ENCODE measurements at places on chromosomes 12 and 14. TPM values are rescaled to one million over a fixed set of nuclear protein-coding genes. Genes with fewer than 3 reads are reported as not detected.

DNA sequence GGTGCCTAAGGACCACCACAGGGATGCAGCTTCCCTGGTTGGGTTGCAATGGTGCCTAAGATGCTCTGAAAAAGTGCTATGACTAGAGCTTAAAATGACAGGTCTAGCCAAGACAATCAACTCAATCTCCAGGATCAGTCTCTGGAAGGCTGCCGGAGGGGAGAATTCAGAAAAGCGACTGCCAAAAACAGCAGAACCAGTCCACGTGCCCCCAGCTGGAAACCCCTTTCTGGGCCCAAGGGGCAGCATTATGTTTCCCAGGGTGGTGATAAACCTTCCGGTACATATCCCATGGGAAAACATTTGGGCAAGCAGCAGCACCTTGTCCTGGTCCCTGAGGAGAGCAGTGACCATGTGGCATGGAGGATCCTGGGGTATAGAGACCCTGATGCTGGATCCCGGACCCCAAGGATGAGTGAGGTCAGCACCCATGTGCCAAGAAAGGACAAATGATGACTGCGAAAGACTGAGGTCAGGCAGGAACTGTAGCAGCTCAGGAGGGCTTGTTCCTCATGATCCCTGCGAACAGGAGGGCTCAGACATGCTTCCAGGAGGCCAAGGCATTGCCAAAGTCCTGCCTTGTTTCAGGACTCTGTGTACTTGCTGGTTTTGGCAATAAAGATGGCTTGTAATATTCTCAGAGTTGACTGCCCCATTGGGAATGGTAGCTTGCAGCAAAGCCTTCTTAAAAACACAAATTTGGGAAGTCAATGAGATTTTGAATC is 49.9 kb upstream of the LTBP2 start:
- DNase-seq: no peak
- no peak overlapping the region for H3K27ac ChIP-seq
- H3K4me1 ChIP-seq: no peaks in the 10 kb centered on the region
- no peak overlapping the region for H3K4me3 ChIP-seq
- H3K36me3 ChIP-seq: no peaks in the 10 kb centered on the region

- H3K27ac ChIP-seq: no peak overlapping the region
- H3K4me1 ChIP-seq: no peaks in the 10 kb centered on the region
- no peaks in the 10 kb centered on the region for H3K36me3 ChIP-seq
- no peak for DNase-seq
- H3K4me3 ChIP-seq: no peak overlapping the region
These were observed 12.8 kb upstream of the RILPL1 start for GRCh38 chr12:123546281-123546680.

Gene CKAP4
- total RNA-seq: 38.0 TPM

Gene OR4E2
- total RNA-seq: not detected

DNA sequence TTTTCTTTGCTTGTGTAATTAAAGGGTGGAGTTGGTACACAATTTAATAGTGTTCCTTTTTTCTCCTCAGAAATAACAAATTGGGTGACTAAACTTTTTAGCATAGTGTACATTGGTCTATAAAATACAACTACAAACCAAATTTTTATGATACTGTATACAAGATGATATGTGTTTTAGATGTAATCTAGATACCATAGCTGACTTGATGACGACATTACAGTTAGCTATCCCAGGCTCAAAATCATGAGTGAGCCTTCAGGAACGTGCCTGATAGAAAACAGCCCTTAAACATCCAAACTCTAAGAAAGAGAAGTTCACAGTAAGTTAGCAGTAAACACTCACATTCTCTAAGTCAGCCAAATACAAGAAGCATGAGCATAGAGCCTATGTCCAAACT is 99.0 kb upstream of the SSTR1 start:
- no peaks in the 10 kb centered on the region for H3K27me3 ChIP-seq
- H3K4me3 ChIP-seq: no peak overlapping the region
- no peak overlapping the region for H3K27ac ChIP-seq

Gene BIN2
- 2.6 TPM for total RNA-seq

Gene PZP
- total RNA-seq: not detected

Gene KLRC2
- not detected for total RNA-seq

- no peaks in the 10 kb centered on the region for H3K36me3 ChIP-seq
- no peak overlapping the region for H3K27ac ChIP-seq
- no peak overlapping the region for H3K4me3 ChIP-seq
- DNase-seq: no peak
- H3K4me1 ChIP-seq: no peaks in the 10 kb centered on the region
These were observed 60.8 kb downstream of the PDE6H start for GRCh38 chr12:15033641-15034040.

Measured in pancreas (tissue), 10 donors.